ENCODE measurements at places on chromosomes 12 and 14.
A peak's percentile ranks its signal among the peaks of the same experiment; 100 is the strongest.

DNA sequence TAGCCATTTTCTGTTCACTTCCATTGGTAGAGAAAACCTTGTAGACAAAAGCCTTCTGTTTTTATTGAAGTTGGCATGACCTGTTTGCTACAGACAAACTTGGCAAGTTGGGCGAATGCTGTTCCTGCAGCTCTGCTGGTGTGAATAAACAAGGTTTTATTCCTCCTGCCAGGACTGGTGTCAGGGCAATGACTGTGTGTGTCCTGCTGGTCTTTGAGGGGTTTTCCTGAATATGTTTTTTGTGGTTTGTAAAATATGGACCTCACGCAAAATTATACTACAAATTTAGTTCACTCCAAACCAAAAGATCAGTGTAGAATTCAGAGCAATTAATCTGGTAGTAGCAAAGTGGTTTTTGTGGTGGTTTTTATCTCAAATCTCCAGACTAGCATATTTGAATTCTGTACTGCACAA is 140.8 kb downstream of the ERC1 start:
- DNase-seq, result no peak

DNA sequence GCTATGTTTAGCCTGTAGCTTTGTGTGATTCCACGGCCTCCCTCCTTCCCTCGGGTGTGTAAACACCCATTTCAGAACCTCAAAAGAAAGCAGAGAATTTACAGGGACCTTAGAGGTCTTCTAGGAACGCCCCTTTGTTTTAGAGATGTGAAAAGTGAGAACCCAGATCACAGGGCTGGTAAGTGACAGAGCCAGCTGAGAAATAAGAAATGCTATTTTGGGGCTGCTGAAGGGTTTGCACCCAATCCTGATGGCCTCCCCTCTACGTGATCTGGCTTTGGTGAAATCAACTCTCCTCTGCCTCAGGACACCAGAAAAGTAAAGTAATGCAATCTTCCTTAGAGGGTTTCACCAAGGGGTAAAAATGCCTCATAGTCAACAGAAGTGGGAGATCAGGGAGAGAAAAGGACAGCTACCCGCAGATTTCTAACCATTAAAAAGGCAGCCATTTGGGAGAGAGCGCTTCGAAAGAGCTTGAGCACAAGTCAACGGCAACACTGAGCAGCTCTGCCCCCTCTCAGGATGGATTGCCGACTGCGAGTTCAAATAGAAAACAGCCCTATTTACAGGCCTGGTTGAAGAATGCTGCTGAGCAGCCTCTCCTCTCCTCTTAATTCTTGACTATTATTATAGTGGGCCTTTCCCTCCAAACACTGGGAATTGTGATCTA is 78.5 kb upstream of the RASSF3 start:
- no peak for DNase-seq

DNA sequence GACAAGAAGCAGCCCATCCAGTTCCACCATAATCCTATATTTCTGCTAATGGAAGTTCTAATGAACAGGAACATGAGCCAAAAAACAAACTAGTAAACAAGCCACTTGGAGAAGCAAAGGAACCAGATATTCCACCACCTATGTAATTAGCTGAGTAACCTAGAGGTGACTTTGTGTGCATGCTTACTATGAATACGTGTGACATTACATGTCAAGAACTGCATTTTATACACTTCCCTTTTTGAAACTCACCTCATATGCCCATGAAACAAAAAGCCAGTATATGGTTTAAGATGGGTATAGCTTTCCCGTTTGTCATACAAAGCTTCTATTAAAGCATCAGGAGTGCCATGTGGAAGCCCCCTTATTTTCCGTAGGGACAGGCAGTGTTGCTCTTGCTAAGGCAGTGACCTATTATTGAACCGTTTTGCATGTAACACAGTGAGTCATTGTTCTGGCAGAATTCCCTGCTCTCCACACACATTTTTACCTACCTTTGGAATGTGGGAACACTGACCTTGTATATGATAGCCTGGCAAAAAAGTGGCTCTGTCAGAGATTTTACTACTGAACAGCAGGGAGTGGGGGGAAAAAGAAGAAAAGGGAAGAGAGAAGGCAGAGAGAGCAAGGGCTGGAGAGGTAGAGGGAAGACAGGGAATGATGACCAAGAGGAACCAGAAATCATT is 34.8 kb upstream of the FRMD6 start:
- DNase-seq, result no peak

GRCh38 chr14:65423982-65424381 is 11.5 kb downstream of the FUT8 start:
- no peak for DNase-seq

DNA sequence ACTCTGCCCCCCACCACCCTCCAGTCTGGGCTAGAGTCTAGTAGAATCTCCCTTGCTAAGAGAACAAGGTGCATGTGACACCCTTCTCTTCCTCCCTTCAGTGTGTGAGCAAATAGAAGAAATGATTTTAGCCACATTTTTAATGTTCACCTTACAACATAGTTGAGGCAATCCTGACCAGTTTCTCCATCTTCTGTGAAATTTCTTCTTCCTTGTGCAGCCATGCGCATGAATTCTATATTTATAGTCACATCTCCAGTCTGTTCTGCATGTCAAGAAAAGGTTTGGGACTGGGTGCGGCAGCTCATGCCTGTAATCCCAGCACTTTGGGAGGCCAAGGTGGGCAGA is 9.5 kb upstream of the LTA4H start:
- DNase-seq, result no peak

DNA sequence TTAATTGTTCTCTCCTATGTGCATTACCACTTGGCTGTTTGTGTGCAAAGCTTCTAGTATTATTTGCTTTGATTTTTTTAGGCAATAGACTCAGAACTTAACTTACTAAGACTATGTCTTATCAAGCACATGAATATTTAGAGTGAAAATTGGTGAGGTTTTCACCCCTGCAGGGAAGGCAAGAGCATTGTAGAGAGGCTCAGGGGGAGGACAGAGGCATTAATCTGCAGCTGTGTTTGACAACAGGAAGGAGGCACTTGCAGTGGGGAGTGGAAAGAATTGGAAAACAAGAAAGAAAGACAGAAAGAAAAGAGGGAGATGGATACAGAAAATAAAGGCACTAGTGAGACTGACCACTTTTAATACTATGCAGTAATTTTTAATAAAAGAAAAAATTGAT is 431.6 kb downstream of the PDZRN4 start:
- no peak for DNase-seq

GRCh38 chr12:2151391-2151790 is 98.6 kb downstream of the CACNA1C start:
- DNase-seq, result no peak

DNA sequence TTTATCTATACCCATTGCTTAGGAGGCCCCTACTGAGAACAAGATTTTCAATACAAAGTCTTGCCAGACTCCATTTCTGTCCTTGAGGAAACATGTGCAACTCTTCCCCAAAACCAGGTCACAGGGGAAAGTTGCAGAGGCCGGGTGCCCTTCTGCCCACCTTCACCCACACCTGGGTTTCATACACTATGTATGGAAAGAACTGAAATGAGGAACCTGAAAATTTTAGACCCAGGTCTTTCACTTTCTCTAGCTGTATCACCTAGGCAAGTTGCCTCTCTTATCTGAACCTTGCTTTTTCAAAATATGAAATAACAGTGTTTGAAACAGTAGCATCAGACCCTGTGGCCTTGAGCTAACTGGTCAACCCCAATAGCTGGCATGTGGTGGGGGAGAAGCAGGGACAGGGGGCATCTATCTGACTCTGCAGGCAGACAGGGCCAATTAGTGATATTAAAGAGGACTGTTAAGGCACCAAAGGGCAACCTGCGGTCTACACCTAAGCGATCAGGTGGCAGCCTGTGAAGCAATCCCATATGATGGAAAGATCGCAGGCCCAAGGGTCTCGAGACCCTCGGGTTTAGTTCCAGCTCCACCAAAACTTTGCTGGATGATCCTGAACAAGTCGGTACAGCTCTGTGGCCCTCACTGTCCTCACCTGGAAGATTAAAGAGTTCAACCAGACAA is 346.5 kb downstream of the BCL11B start:
- DNase-seq, result no peak

- no peak for DNase-seq
These were observed 13.2 kb downstream of the PNP start for GRCh38 chr14:20482382-20482781.

DNA sequence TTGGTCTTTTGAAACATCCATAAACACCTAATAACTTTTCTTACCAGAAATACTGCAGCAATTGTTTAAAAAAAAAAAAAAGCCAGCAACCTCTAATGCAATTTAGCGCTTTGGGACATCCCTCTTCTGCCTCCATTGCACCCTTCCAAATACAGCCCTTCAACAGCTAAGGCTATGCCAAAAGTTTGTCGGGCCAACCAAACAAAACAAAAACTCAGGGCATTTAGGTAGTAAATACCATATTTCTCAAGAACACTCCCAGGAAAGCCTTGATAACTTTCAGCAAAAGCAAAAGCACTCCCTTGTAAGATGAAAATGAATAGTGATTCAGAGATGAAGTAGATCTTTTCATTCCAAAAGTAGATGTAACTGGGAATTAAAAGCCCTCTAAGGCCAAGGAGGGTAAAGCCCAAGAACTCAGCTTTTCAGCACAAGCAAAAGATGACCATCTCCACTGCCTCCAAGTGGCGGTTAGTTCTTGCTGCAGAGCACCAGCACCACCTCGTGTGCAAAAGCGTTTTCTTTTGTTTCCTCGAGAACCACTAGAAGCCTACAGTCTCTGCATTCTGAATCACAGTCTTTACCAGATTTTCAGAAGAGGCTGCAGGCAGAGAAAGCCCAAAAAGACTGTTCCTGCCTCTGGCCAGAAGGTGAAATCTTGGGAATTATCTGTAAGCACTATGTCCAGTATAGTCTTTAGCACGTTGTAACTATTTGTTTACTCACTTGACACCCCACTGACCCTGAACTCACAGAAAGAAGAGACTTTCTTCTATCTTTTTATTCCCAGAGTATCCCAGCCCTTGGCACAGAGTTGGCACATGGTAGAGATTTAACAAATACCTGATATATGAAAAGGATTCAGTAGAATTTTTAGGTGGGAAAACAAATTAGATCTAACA is 53.1 kb downstream of the SIX6 start:
- peak; percentile 63 for DNase-seq

GRCh38 chr14:101665478-101666078 is 95.9 kb upstream of the PPP2R5C start:
- DNase-seq, result peak; percentile 79

DNA sequence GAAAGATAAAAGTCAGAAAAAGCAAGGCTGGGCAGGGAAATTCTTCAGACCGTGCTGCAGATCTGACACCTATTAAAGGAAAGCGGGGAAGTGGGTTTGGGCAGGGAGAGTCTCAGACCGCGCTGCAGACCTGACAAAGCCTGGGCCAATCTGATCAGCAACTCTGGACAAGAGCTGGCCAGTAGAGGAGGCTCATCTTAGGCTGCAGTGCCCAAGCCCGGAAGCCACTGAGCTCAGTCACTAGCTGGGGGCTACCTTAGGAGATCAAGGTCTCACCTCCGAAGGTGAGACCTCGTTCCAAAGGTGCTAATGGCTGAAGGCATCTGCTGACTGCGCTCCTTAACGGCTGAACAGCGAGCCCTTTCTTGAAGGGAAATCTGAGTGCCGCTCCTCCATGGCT is 60.2 kb downstream of the SINHCAF start:
- DNase-seq, result no peak

DNA sequence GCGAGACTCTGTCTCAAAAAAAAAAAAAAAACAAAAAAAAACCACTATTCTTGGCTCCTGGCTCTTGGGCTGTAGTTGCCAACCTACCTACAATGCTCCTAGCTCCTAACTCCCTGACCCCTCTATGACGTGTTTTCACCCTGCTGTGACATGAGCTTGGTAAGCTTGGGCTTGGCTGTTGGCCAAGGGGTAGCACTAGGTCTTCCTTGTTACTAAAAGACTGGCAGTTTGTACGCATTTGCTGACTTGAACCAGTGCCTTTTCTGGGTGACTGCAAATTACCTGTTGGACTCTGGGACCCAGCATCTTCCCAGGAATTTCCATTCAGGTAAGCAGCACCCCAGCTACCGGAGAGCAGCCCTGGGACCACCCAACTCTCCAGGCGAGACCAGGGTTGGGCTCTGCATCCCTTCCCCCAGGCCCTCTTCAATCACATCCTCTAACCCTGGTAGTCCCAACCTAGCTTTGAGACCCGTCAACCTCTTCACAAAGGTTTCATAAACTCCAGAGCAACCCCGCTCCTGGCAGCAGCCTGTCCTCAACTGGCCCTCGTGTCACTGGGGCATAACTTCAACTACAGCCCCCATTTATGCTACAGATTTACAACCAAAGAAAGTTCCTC is 8.3 kb downstream of the CDK2AP1 start:
- DNase-seq, result no peak

DNA sequence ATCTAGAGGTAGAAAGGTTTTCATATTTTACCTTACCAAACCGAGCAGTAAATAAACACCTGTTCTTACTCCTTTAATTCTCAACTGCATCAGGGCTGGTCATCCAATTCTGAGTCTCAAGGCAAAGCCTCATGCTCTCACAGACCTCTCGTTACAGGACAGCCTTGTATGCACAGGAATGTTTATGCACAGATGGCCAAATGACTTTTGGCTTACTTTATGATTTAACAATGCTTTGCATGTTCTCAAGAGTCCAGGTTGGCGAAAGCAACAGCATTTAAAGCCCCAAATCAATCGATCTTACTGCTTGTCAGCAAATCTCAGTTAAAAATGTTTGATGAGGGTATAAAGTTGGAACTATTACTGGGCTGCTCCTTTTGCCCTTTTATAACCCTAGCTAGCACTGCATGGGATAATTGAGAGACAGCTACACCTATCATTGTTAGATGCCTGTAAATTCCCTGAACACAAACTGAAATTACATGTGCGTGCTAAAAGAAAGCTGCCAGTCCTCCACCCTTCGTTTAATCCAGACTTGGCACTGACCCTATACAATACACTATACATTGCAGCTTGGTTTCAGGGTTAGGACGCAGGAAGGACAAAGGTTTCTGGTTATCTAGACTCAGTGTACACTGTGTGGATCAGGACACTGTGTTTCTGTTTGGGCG is 63.6 kb downstream of the TMCC3 start:
- no peak for DNase-seq

DNA sequence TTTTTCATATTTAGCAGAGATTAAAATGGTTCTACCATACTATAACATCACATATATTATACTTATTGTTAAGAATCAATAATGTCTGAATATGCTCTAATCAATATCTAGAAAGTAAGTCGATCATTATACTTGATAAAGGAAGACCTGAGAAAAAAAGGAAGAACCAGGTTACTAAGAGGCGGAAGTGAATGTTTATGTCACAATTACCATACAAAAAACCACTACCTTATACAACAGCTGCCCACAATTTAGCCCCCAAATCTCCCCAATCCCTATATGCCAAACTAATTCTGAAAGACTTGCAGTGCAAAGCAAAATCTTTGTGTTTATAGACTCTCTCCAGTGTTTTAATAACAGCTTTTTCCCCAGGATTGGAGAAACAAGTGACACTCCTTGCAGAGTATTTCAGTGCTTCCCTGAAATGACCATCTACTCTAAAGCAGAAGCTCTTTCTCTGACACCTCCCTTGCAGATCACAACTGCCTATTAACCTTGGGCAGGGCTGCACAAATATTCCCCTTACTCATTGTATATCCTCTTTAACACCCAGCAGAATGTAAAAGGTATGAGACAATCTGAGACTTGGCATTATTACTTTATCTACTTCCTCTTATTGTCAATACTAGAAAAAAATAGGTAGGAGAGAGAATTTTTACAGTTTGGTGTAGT is 12.7 kb upstream of the SLC2A3 start:
- DNase-seq, result no peak

GRCh38 chr12:89269174-89269573 is 83.1 kb downstream of the DUSP6 start:
- no peak for DNase-seq

- no peak for DNase-seq
These were observed 26.0 kb downstream of the TBX3 start for GRCh38 chr12:114658002-114658441.

Measured in NAMALWA (cell line).